NCI-H2107 (cell line): ENCODE measurements at places on chromosomes 13 and 19.

- no peak for DNase-seq
These were observed 27.9 kb downstream of the DOT1L start for GRCh38 chr19:2191456-2192310.

DNA sequence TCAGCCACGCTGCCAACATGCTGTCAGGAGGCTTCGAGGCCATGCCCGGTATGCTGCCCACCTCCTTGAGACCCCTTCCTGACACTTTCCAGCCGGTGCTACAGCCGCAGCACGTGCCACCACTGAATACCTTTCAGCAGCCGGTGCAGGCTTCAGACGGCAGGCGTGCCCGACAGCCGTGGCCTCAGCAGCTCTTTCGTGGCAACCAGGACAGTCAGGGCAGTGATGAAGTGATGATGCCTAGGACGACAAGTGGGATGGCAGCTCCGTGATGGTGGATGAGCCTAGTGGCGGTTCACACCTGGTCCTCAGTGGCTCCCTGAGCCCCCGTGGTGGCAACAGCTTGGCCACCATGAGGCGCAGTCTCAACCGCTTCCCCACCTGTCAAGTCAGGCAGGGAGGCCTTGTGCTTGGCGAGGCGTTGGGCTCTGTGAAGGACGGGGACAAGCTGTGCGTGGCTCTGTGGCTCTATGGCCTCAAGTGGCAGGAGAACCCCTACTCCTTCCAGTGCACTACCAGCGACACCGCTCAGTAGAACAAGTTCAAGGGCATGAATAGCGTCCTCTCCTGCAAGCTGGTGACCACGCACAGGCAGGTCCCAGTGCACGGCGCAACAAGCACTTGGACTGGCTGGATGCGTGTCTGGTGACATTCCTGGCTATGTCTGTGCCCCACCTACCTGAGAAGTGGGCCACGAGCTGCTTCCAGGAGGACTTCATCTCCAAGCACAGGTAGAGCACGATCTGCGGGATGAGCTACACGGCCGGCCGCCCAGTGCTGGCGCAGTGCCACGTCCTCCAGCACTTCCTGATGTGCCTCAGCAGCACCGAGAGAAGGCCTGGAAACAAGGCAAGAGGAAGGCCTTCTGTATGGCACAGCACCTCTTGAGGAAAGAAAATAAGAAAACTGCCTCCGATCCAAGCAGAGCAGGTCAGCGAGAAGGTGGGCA, 18.2 kb upstream of the ZNF14 start:
- no peak for DNase-seq

GRCh38 chr13:98429977-98430736, 146.8 kb downstream of the STK24 start:
- no peak for DNase-seq

- DNase-seq, result no peak
These were observed 14.7 kb upstream of the B3GLCT start for GRCh38 chr13:31184981-31185645.

DNA sequence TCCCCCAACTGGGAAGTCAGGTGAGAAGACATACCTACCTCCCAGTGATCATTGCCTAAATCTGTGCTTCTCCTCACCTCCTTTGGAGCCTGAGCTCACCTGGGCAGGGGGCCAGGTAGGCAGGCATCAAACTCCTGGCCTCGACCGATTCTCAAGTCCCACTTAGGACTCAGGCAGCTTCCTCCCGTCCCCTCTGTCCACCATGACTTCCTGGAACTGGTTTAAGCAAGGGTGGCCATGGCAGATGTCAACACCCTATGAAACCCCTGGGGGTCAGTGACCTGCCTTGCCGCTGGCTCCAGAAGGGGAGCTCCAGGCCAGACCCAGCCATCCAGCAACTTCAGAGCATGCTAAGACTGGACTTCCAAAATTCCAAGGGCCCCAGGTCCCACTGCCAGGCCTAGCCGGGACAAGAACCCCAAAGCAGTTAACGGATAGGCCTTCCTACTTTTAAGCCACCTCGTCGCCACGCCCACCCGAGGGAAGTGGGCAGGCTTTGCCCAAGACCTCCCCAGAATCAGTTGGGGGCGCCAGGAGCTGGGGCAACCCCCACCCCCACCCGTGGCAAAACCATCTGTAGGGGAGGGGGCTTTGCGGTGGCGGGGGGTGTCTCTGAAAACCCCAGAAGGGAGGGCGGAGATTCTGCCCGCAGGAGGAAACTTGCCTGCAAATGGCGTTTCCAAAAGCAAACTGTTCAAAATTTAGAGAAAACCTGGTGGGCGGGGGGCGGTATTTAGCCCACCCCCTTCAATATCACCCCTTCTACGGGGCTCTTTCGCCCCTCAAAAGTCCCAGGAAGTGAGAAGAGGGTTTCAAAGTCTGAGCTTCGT, 657 bp downstream of the PLIN3 start:
- DNase-seq, result no peak

DNA sequence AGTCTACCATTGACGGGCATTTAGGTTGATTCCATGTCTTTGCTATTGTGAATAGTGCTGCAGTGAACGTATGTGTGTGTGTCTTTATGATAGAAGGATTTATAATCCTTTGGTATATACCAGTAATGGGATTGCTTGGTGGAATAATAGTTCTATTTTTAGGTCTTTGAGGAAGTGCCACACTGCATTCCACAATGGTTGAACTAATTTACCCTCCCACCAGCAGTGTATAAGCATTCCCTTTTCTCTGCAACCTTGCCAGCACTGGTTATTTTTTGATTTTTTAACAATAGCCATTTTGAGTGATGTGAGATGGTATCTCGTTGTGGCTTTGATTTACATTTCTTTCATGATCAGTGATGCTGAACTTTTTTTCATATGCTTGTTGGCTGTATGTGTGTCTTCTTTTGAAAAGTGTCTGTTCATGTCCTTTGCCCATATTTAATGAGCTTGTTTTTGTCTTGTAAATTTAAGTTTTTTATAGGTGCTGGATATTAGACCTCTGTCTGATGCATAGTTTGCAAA, 37.5 kb downstream of the RFC3 start:
- no peak for DNase-seq

- DNase-seq, result no peak
These were observed 44.5 kb upstream of the TPM4 start for GRCh38 chr19:16031872-16032200.

DNA sequence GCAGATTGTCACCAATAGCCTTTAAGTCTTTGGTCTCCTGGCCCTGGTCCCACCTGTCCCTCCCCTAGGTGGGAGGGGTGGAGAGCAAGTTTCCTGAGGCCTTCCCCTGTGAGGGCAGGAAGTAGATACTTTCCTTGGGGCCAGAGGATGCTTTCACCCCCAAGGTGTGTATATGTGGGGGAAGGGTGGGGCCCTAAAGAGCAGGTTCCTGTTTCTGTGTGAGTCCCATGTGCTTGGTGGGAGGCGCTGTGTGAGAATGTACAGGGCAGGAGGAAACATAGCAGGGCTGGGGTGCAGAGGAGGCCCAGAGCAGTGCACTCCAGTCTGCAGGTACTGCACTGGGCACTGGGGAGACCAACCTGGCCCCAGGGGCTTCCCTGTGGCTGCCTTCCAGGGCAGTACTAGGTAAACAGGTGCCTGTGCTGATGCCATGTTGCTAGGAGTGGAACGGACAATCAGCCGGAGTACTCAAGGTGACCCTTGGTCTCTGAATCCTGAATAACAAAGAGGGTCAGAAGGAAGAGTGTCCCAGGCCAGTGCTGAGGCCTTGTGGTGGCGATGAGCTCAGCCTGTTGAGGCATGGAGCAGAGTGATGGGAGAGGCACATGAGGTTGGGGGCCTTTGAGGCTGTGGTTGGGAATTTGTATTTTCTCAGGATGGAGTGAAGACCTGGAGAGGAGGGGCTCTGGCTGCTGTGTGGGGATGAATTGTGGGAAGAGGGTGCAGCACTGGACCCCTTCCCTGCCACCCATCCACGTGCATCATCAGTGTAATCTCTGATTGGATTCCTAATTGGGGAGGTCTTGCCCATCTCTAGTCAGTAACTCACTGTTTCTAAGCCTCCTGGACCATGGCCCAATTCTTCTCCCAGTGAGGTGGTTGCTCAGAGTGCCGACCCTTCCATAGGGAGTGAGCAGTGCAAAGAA, 5.1 kb downstream of the EGLN2 start:
- no peak for DNase-seq

- DNase-seq, result no peak
These were observed 85.7 kb downstream of the C13orf42 start for GRCh38 chr13:51025245-51025905.

DNA sequence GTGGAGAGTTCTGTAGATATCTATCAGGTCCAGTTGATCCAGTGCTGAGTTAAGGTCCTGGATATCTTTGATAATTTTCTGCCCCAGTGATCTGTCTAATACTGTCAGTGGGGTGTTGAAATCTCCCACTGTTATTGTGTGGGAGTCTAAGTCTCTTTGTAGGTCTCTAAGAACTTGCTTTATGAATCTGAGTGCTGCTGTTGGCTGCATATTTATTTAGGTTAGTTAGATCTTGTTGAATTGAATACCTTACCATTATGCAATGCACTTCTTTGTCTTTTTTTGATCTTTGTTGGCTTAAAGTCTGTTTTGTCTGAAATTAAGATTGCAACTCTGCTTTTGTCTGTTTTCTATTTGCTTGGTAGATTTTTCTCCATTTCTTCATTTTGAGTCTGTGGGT, 15.4 kb downstream of the AP1M1 start:
- DNase-seq, result no peak

DNA sequence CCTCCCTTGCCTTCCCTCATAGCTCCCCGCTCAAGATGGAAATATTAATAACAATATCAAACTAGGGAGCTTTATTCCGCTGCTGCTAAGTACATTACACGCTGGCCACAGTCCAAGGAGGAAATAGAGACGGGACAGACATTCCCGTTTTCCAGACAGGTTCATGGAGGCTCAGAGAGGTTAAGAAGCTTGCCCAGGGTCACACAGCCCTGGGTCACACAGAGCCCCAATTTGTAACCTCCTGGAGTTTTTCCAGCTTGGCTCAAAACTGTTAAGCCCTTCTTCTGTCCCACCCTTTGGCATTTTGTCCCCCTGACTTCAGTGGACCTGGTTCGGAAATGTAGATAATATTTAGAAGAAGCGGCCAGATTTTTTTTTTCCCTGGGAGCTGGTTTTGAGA, 2.0 kb downstream of the BICRA start:
- no peak for DNase-seq

- no peak for DNase-seq
These were observed 547.3 kb upstream of the MIR17HG start for GRCh38 chr13:90800082-90800746.

DNA sequence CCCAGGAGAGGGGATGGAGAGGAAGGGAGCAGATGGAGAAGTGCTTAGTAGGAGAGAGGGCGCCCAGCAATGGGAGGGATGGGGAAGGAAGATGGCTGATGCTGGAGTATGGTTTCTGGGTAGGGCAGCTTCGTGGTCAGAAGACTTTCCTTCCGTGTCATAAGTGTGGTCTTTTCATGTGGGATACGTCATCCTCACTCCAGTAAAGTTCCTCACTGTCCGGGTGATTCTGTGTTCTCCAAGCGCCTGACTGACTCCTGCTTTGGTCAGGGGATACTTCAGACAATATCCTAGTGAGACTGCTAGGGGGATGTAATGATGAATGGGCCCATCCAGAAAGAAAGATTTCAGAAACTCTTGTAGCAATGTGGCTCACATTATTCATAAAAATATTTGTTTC, 3.9 kb upstream of the OR10H3 start:
- no peak for DNase-seq

GRCh38 chr13:41064493-41064892, 3.2 kb downstream of the WBP4 start:
- no peak for DNase-seq

DNA sequence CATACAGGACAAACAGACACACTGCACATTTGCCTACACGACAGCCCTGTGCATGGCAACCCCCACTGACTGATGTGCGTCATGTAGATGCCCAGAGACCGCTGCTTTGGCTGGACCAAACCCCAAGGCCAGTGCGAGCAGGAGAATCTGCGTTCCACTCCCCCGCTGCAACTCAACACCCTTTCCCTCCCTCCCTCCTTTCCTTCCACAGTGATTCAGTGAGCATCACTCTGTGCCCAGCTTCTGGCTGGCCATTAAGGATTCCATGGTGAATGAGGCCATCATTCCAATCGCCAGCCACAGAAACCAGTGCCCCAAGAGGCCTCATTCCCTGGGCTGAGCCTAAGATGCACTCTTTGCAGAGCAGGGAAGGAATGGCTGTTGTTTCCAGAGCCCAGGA, 61.6 kb downstream of the GSX1 start:
- DNase-seq, result no peak

GRCh38 chr19:33094436-33095067, 13.6 kb downstream of the GPATCH1 start:
- DNase-seq, result no peak

- DNase-seq, result no peak
These were observed 4.3 kb upstream of the HAUS5 start for GRCh38 chr19:35608251-35608650.

GRCh38 chr13:29959086-29959485, 108.7 kb upstream of the UBL3 start:
- DNase-seq, result no peak

GRCh38 chr13:51894239-51894638, 32.5 kb downstream of the CCDC70 start:
- DNase-seq, result no peak

DNA sequence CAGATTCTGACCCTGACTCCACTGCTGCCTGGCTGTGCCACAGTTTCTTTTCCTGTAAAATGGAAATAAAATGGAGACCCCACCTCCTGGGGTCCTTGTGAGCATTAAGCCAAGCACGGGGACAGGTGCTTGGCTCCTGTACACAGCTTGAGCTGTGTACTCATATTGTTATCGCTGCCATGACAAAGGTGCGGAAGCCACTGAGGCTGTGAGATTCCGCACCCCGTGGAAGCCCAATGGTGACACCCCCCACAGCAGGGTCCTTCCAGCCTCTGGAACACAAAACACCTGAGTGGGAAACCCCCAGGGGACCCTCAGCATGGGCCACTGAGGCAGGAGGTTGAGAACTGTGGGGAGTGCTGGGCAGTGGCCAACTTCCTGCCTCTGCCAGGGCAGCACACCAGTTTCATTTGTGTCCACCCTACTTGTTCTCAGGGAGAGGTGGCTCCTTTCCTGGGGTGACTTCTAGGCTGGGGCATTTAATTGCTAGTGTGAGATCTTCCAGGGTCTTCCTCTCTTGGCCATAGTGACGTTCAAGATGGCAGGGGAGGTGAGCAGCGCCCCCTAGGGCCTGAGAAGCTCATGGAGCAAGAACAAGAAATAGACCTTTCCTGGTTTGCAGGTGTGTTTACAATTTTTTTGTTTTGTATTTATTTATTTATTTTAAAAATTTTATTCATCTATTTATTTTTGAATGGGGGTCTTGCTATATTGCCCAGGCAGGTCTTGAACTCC, 5.4 kb upstream of the JSRP1 start:
- no peak for DNase-seq

- DNase-seq, result no peak
These were observed 129.0 kb upstream of the SPRY2 start for GRCh38 chr13:80469853-80470381.

DNA sequence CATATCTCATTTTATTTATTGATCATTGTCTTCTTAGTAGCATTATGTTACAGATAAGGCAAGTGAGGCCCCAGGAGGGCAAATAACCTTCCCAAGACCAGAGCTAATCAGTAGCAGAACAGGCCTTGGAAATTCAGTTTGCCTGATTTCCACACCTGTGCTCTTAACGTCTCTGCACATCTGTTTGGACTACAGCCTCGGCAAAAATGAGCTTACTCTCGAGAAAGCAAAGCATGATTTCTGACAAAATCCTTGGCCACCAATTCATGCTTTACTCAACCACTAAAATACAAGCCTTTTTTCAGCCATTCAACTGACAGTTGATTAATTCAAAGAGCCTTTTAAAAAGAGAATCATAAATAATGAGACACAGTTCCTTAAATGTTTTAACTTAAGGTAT, 309.3 kb upstream of the HTR2A start:
- DNase-seq, result no peak

- DNase-seq, result no peak
These were observed 12.5 kb upstream of the MYCBP2 start for GRCh38 chr13:77339408-77339807.

- no peak for DNase-seq
These were observed 24.1 kb downstream of the BLOC1S3 start for GRCh38 chr19:45202637-45203036.
